EH (cell line): ENCODE measurements at places on chromosomes 13 and 19.
A peak's percentile ranks its signal among the peaks of the same experiment; 100 is the strongest.

- DNase-seq, result no peak
Measured at GRCh38 chr13:43077046-43077445, 53.7 kb downstream of the DNAJC15 start.

DNA sequence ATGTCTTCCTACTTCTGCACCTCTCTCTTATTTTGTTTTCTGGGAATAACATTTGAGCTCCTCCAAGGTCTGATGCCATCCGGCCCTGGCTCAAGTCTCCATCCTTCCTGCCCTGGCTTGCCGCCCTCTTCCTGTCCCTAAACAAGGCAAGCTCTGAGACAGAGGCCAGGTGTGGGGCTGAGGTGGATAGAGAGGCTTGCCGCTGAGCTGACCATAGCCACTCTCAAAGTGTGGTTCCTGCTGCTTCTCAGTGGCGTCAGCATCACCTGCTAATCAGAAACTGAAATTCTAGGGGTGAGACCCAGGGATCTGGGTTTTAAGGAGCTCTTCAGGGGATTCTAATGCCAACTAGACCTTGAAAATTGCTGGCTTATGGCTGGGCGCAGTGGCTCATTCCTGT, 6.0 kb upstream of the TPRX2 start:
- DNase-seq, result no peak

GRCh38 chr19:35773020-35773806, 2.2 kb upstream of the ARHGAP33 start:
- DNase-seq, result no peak

DNA sequence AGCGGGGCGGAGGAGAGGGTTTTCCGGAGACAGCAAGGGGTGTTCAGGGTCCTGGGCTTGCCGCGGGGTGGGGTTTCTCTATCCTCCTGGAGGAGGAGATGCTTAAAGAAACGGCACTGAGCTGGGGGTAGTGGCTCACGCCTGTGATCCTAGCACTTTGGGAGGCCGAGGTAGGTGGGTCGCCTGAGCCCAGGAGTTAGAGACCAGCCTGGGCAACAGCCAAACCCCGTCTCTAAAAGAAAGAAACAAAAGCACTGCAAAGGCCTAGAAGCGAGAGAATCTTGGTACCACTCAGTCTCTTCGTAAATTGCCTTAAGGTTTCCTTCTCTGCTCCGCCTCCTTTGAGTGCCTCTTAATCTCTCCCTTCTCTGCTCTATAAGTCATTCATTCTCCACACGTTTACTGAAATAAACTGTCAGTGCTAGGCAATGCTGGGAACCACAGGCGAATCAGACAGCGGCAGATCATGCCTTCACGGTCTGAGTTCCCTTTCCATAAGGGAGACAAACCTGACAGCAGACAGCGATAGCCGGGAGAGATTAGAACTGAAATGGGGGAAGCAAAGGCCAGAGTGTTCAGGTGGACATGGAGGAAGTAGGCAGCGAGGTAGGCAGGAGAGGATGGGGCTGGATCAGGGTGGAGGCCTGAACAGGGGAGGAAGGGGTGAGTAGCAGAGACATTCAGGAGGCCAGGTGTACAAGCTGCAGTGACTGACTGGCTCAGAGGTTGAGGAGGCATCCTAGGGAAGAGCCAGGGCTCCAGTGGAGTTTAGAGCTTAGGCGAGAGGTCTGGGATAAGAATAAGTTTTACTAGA, 580 bp downstream of the EIF3K start:
- DNase-seq, result no peak

DNA sequence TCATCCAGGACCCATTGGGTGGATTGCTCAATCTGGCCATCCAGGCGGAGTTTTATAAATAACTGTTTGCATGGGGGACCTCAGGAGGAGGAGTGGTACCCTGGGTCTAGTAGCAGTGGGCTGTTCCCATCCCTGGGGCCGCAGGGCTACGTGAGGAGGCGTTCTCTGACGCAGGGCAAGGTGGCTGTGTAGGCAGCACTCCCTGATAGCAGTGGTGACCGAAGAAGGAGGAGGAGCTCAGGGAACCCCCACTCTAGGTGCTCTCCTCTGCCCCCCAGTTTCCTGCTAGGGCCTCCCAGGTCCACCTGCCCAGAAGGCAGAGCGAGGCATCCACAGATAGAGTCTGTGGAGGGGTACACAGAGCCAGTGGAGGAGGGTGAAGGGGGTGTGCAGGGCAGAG, 64.1 kb downstream of the CCNE1 start:
- no peak for DNase-seq

- no peak for DNase-seq
Measured at GRCh38 chr13:50494138-50494537, 349.4 kb downstream of the DLEU7 start.

- no peak for DNase-seq
Measured at GRCh38 chr19:2392366-2392765, 32.3 kb downstream of the TMPRSS9 start.

- DNase-seq, result peak; percentile 62
Measured at GRCh38 chr19:7869453-7869909, 4.7 kb downstream of the PRR36 start.

GRCh38 chr19:18122424-18122823, 24.8 kb downstream of the MAST3 start:
- no peak for DNase-seq

DNA sequence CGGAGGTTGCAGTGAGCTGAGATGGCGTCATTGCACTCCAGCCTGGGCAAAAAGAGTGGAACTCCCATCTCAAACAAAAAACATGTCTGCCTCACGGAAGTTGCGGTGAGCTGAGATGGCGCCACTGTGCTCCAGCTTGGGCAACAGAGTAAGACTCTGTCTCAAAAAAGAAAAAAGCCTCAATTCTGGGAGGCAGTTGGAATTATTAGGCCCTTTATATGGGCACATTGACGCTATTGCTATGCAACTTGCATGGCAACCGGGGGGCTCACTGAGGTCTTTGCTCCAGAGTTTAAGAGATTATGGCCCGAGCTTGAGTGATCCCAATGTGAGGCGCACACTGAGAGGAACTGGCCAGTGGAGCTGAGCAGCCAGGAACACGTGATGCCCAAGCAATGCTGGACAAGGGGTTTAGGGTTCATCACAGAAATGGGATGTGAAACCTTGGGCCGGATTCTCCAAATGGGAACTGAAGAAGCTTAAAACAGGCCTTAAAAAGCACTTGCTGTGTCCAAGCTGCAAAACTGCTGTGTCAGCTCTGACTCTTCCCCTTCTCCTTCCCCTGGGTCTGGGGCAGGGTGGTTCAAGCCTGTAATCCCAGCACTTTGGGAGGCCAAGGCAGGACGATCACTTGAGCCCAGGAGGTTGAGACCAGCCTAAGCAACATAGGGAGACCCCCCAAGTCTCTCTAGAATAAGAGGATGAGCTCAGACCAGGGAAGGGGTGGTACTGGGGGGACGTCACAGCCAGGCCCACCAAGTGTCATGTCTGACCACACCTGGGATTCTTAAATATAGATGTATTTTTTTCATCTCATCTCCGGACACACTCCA, 2.5 kb downstream of the FTL start:
- peak; percentile 68 for DNase-seq

- DNase-seq, result no peak
Measured at GRCh38 chr13:102779436-102780159, 6.0 kb upstream of the TEX30 start.

DNA sequence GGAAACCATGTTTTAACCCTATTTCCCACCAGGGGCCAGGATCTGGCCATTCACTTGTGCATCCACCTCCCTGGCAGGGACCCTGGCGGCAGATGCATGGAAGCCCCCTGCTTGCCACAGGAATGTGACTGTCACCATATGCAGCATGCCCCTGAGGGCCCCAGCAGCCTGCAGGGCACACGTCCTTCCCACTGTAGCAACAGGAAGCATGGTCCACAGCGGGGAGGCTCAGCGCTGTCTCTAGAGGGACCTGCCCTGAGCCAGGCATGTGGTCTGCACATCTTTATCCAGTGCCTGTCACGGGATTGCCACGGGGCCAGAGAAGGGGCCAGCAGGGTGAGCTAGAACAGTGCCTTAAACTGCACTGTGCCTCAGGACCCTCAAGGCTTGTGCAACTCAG, 34.9 kb upstream of the MCF2L start:
- no peak for DNase-seq

DNA sequence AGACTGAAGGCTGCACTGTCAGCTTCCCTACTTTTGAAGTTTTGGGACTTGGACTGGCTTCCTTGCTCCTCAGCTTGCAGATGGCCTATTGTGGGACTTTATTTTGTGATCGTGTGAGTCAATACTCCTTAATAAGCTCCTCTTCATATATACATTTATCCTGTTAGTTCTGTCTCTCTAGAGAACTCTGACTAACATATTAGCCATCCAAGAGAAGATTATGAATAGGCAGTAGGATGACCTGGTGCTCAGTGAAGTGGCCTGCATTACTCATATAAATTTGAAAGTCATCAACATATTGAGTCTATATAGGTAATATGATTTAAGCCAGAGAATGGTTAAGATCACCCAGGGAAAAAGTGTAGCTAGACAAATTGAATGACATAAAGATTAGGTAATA, 136.3 kb upstream of the UFM1 start:
- DNase-seq, result peak; percentile 1

GRCh38 chr13:81395368-81395767, 1054.4 kb upstream of the SPRY2 start:
- no peak for DNase-seq

GRCh38 chr13:44416744-44417143, 43.1 kb downstream of the SERP2 start:
- no peak for DNase-seq

DNA sequence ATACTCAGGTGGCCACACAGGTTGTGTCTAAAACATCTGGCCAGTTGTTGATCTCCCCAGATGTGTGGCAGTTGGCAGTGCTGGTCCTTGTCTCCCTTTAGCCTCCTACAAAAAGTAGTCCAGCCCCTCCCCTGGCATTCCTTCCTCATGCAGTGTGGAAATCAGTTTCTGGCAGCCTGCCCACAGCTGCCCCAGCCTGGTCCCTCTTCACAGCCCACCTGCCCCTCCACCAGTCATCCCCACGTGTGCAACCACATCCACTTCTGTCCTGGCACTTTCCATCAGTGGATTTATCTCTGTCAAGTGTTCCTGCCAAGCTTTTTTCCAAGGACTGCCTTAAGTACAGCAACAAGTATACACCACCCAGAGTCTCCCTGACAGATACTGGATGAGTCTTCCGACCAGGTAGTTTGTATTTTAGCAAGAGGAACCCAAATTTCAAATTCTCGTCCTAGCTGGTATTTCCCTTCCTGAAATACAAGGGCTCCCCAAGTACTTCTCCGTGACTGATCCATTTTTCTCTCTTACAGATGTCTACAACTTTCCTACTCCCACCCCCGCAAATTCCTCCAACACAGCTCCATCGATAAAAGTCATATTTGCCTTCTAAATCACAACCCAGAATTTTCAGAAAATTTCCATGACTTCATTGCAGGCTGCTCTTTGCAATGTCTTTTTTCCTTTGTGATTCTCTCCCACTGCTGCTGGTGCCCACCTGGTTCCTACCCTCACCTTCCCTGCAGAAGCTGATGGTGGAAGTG, 313.5 kb downstream of the FOXO1 start:
- no peak for DNase-seq

- no peak for DNase-seq
Measured at GRCh38 chr19:2650515-2650914, 52.0 kb downstream of the GNG7 start.

- peak; percentile 20 for DNase-seq
Measured at GRCh38 chr13:99196466-99197116, 4.1 kb upstream of the UBAC2 start.

DNA sequence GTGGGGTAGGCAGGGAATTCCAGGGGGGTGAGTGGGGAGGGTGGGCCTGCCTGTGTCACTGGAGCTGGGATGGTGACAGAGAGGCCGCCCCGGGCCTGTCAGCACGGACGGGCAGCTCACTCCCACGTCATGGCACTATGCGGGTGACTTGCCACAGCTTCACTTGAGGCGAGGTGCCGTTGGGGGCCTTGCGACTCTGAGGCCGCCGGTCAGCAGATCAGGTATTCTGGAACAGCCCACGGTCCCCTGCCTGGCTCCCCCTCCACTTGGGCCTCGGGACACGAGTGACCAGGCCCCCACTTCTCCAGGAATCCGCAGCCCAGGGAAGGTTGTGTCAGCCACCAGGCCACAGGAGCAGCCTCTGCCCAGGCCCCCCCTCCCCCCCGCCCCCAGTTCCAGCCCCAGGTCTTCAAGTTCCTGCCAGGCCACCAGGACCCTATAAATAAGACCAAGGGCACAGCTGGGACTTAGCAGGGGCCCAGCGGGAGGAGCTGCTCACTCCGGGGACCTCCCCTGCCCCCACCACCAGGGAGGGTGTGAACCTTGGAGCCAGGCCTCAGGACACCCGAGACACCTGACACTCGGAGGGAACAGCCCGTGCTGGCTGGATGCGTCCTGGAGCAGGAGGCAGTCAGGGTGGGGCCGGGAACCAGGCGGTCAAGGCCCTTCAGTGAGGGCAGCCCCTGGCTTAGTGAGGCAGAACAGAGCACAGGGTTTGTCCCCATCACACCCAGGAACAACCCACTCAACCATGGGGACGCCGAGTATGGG, 2.7 kb upstream of the MIDN start:
- DNase-seq, result no peak

GRCh38 chr19:30163663-30164062, 208.5 kb upstream of the ZNF536 start:
- DNase-seq, result no peak

GRCh38 chr13:101007245-101007644, 332.6 kb upstream of the TMTC4 start:
- no peak for DNase-seq

- no peak for DNase-seq
Measured at GRCh38 chr13:57682128-57682716, 50.7 kb downstream of the PCDH17 start.

DNA sequence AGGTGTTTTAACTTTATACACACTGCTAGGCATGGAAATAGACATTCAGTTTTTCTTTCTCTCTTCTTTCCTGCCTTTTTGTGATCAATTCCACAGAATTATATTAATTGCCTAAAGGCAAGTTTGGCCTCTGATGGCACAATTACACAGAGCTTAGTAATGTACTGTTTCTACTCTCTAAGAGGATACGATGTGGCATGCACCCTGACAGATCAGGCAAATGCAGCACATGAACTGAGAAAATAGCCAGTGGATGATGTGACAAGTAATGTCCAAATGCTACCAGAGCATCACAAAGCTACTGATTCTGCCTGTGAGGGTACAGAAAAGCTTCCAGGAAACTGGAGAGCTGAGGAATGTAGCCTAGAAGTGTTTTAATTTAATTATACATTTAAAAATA, 233.8 kb upstream of the PRR20A start:
- DNase-seq, result no peak

- DNase-seq, result peak; percentile 74
Measured at GRCh38 chr19:37902668-37903067, 3.7 kb downstream of the WDR87 start.

DNA sequence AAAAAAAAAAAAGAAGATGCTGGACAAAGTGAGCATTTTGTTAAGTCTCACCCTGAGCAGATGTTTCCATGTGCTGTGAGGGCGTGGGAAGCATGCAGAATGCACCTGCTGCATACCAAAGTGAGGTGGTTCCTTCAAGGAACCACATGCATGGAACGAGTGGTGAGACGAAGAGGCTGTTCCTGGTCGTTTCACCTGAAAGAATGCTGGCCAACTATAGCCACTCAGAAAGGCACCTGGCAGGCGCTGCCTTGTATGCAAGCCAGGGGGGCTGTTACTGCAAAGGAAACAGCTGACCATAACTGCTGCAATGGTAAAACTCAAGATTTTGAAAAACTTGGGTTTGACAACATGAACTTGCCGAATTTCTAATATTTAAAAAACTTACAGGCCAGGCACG, 14.7 kb downstream of the MIER2 start:
- DNase-seq, result no peak

- peak; percentile 25 for DNase-seq
Measured at GRCh38 chr13:73000027-73000674, 58.7 kb upstream of the KLF5 start.
